ENCODE measurements at places on chromosomes 1 and 21.
A peak's percentile ranks its signal among the peaks of the same experiment; 100 is the strongest.

- DNase-seq: peak; percentile 65
Measured at GRCh38 chr21:31161157-31161556, 122.9 kb upstream of the KRTAP19-8 start.

- DNase-seq: no peak
Measured at GRCh38 chr1:19534281-19534680, 48.9 kb upstream of the CAPZB start.

DNA sequence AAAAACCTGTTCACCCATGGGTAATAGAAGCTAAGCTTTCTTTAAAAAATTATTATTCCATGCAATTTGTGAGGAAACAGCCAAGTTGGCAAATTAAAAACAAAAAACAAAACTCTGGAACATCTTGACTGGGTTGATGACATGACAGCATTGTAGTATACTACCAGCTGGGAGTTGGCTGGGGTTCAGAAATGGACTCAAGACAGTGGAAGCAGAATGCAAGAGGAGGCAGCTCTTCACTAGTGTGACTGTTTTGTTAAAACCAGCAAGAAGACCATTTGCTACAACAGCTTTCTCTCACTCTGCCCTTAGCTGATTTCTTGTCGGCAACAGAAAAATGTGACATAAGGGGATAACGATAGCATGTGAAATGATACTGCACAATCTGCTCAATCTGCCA, 1298.9 kb upstream of the ADGRL4 start:
- peak; percentile 1 for DNase-seq

GRCh38 chr1:3817821-3818597, 21.7 kb upstream of the LRRC47 start:
- DNase-seq: no peak

DNA sequence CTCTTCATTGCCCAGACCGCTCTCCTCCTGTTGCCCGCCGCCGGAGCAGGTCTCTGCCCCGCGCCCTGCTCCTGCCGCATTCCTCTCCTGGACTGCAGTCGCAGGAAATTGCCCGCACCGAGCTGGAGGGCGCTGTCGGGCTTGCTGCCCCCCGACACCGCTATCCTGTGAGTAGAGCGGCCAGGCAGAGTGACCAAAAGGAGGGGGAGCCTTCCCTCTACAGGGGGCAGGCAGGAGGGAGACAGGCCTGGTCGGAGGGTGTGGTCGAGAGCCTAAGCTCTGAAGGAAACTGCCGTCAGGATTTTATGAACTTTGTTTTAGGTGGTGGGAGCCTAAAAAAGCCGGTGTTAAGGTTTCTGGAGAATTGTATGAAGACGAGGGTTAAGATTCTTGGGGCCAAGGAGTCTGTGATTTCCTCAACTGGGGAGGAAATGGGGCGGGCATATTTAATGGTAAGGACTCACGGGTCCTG, 517 bp downstream of the LRIG2 start:
- peak; percentile 46 for DNase-seq

Data from fibroblast of skin of abdomen (primary cell).